Motor neuron (in vitro differentiated cells): ENCODE measurements at places on chromosomes 6 and 20. TPM values are rescaled to one million over a fixed set of nuclear protein-coding genes. Genes with fewer than 3 reads are reported as not detected.

Gene LHFPL5
- 0.81 TPM in 1 of 2 replicates, not detected in the other for total RNA-seq

Gene RNF144B
- 0.10 and 0.14 TPM in 2 replicates for total RNA-seq

Gene COX4I2
- total RNA-seq: not detected in 2 replicates

Gene KIAA1586
- total RNA-seq: 25.9 and 26.8 TPM in 2 replicates

Gene NKX2-2
- total RNA-seq: 0.23 TPM in 1 of 2 replicates, not detected in the other

Gene PI16
- total RNA-seq: not detected in 2 replicates

Gene SOX18
- 0.35 and 0.54 TPM in 2 replicates for total RNA-seq

Gene ADGB
- 2.9 and 3.6 TPM in 2 replicates for total RNA-seq

Gene HM13
- 58.5 and 68.1 TPM in 2 replicates for total RNA-seq

Gene DAAM2
- total RNA-seq: 1.7 and 2.2 TPM in 2 replicates

Gene DBNDD2
- 12.9 and 15.5 TPM in 2 replicates for total RNA-seq

Gene ACTL10
- total RNA-seq: 3.6 and 4.4 TPM in 2 replicates

Gene APOBEC2
- 0.54 TPM in 1 of 2 replicates, not detected in the other for total RNA-seq

Gene CASS4
- total RNA-seq: 0.85 TPM in 1 of 2 replicates, not detected in the other

Gene GSTA3
- not detected in 2 replicates for total RNA-seq

Gene MAFB
- 10.9 and 11.1 TPM in 2 replicates for total RNA-seq

Gene OOEP
- total RNA-seq: not detected in 2 replicates
